ENCODE measurements at places on chromosomes 5 and 9. TPM values are rescaled to one million over a fixed set of nuclear protein-coding genes. Genes with fewer than 3 reads are reported as not detected.

PDE6A gene
- 0.09 TPM for total RNA-seq

SLC6A18 gene
- total RNA-seq: not detected

FOXI1 gene
- not detected for total RNA-seq

SAXO1 gene
- 0.12 TPM for total RNA-seq

RIGI gene
- total RNA-seq: 20.0 TPM

PRR16 gene
- 3.1 TPM for total RNA-seq

CNTNAP3B gene
- total RNA-seq: 9.3 TPM

SPATA31A3 gene
- total RNA-seq: not detected

FAM114A2 gene
- total RNA-seq: 37.4 TPM

NRARP gene
- 21.5 TPM for total RNA-seq

JMY gene
- 10.9 TPM for total RNA-seq

PALM2AKAP2 gene
- total RNA-seq: 52.4 TPM

GALNT12 gene
- total RNA-seq: 28.3 TPM

FST gene
- total RNA-seq: 4.2 TPM

LVRN gene
- 0.20 TPM for total RNA-seq

DIMT1 gene
- 20.9 TPM for total RNA-seq

SPINK4 gene
- not detected for total RNA-seq

PROB1 gene
- 1.9 TPM for total RNA-seq

CCNH gene
- total RNA-seq: 50.4 TPM

LMX1B gene
- total RNA-seq: 0.14 TPM

GFM2 gene
- 16.8 TPM for total RNA-seq

OR2K2 gene
- not detected for total RNA-seq

TNC gene
- total RNA-seq: 52.9 TPM

PDCD1LG2 gene
- total RNA-seq: 6.3 TPM

PDE8B gene
- 4.9 TPM for total RNA-seq

SLC36A3 gene
- total RNA-seq: not detected

SPRY4 gene
- total RNA-seq: 89.8 TPM

PPP3R2 gene
- total RNA-seq: not detected

FOXD4L3 gene
- total RNA-seq: not detected

LCN1 gene
- not detected for total RNA-seq

BTNL9 gene
- 99.8 TPM for total RNA-seq

CCDC152 gene
- 0.78 TPM for total RNA-seq

RASA1 gene
- total RNA-seq: 28.5 TPM

HAVCR2 gene
- total RNA-seq: 30.7 TPM

C9 gene
- not detected for total RNA-seq

PIP5K1B gene
- 36.5 TPM for total RNA-seq

COX7C gene
- total RNA-seq: 395 TPM

RASGEF1C gene
- not detected for total RNA-seq

CCL21 gene
- 37.7 TPM for total RNA-seq

CLIC3 gene
- 80.7 TPM for total RNA-seq

DBH gene
- total RNA-seq: not detected

LRRC70 gene
- 2.4 TPM for total RNA-seq

PCDHA8 gene
- total RNA-seq: 0.49 TPM

SLC4A9 gene
- 0.23 TPM for total RNA-seq
